ENCODE measurements at places on chromosomes 7 and 10.

DNA sequence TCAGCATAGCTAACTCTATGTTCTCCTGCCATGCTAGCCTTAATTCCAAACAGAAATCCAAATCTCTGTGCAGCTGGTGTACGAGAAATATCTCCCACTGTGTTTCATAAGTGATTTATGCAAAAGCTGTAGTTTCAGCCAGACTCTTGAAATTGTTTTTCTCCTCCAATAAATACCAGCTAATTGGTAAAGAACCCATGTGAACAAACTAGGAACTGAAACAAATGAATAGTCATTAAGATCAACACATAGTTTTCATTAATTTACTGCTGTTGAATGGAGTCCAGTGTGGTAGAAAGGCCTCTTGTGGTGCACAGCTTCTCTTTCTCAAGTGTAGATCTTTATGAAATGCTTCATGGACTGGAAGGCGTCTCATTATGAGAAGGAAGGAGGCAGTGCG lies 18.4 kb downstream of the PPP1R17 start:
- no peak for DNase-seq

DNA sequence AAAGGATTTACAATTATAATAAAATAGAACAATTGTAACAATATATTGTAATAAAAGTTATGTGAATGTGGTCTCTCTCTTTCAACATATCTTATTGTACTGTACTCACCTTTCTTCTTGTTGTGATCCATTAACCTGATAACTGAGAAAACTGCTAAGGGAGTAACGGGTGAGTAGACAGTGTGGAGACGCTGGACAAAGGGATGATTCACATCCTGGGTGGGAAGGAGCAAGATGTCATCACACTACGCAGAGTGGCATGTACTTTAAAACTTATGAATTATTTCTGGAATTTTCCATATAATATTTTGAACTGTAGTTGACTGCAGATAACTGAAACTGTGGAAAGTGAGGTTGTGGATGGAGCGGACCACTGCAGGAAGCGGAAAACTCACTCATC lies 91.2 kb upstream of the PLPP4 start:
- no peak for DNase-seq

- no peak for DNase-seq
Observed at GRCh38 chr10:36721871-36722270, 403.5 kb upstream of the ANKRD30A start.

GRCh38 chr7:18337048-18337809 lies 158.3 kb upstream of the HDAC9 start:
- DNase-seq: no peak

GRCh38 chr7:81845744-81846241 lies 75.9 kb upstream of the HGF start:
- DNase-seq: peak; percentile 18

DNA sequence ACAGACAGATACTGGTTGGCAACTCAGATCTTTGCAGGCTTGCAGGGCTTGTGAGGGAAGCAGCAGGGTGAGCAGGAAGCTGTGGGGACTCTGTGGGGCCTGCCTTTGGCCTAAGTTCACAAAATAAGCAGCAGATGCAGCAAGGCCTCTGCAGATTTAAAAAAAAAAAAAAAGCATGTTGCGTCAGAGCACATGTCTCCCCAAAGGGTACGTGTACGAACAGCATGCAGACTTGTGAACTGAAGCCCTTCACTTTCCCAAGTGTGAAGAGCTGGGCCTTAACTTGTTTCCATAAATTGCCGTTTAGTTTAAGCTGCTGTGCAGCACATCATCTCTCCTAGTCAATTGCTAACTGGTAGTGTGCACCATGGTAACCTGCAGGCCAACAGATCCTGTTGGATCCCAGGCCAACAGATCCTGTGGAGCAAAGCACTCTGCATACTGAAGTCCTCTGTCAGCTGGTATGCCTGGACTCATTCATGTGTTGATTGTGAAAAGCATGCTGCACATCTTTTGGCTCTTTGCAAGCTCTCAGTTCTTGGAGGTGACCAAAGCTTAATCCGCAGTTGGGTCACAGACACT lies 10.8 kb upstream of the XPNPEP1 start:
- DNase-seq: no peak

DNA sequence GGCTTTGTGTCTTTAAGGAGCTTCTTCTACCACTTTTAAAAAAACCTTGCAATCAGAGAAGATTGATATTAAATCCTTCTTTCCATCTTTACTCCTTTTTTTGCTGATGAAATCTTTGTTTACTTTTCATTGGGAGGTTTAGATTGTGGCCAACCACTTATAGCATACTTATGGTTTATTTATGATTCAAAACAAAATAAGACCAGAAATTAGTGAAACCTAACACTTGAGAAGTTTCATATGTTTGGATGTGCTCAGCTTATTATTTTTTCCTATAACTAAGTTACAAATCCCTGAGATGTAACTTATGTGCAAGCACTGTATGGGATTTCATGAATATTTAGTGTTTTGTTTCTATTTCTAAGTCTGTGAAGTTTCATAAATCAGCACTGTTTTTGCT lies 13.5 kb upstream of the PRPS1L1 start:
- DNase-seq: no peak

GRCh38 chr10:21191512-21191911 lies 294.4 kb upstream of the NEBL start:
- no peak for DNase-seq

DNA sequence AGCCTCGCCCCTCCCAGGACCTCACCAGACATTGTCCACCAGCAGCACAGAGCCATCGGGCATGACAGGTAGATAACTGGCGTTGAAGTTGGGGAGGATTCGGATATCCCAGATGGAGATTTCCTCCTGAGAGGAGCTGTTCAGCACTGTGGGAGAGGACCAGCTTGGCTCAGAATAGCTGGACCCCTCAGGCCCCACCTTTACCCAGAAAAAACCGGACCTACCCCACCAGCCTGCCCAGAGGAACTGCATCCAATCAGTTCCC lies 1.5 kb downstream of the TRAPPC14 start:
- DNase-seq: no peak

GRCh38 chr10:10528563-10528910 lies 489.1 kb upstream of the CELF2 start:
- no peak for DNase-seq

DNA sequence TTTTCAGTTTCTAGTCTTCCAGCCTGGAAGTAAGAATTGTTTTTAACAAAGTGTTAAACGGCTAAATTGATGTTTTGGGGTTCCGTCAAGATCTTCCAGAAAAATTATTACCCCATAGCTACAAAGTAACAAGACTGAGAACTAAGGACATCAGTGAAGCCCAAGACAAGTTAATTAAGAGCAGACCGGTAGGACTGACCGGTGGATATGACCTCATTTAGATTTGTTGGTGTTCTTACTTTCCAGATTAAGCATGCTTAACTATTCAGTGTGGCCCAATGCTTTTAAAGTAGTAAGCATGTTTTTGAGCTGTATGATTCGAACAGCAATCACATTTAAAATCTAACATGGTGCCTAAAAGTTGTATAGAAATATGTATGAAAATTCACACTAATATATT lies 73.1 kb upstream of the RPA3 start:
- DNase-seq: no peak

DNA sequence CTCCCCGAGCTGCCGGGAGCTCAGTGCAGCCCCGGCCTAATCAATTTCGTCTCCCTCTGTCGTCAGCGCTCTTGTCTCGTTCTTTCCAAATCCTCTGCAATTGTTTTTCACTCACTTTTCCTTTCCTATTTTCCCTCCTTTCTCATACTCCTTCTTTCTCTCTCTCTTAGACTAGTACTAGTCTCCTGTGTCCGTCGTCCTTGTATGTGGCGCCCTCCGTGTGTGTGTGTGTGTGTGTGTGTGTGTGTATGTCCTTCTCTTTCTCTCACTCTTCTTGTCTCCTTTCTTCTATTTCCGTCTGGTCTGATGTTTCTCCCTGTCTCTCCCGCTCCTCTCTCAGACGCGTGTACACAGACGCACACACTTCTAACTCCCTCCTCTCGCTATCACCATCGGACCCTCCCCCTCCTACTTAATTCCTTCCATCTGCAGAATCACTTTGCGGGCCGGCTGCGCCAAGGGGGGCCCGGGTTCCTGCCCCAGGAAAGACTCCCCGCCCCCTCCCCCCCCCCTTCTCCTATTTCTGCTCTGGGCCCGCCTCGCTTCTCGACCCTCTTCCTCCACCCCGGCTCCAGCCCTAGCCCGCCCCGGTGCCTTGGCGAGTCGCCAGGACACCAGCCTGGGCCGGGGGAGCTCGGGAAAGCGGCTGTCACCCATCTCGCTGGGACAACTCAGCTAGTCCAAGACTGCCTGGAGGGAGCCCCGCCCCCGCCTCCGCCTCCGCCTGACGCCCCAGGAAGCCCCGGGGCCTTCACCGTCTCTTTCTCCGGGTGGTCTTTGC lies 743 bp upstream of the ZCCHC24 start:
- peak; percentile 63 for DNase-seq

DNA sequence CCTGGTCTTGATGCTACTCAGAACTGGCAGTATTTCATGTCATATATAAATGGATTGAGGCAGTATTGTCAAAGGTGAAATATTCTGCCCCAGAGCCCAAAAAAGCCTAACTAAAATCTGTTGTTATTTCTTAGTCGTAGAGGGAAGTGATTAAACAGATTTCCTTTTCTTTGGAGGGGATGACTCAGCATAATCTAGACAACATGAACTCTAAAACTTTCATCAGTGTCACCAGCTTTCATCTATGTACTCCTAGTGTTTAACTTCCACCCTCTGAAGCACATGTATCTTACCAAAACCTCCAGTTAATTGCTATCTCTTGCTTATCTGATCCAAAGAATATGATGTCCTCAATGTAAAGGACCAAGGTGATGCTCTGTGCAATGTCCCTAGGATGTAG lies 97.1 kb upstream of the ARID5B start:
- DNase-seq: no peak

DNA sequence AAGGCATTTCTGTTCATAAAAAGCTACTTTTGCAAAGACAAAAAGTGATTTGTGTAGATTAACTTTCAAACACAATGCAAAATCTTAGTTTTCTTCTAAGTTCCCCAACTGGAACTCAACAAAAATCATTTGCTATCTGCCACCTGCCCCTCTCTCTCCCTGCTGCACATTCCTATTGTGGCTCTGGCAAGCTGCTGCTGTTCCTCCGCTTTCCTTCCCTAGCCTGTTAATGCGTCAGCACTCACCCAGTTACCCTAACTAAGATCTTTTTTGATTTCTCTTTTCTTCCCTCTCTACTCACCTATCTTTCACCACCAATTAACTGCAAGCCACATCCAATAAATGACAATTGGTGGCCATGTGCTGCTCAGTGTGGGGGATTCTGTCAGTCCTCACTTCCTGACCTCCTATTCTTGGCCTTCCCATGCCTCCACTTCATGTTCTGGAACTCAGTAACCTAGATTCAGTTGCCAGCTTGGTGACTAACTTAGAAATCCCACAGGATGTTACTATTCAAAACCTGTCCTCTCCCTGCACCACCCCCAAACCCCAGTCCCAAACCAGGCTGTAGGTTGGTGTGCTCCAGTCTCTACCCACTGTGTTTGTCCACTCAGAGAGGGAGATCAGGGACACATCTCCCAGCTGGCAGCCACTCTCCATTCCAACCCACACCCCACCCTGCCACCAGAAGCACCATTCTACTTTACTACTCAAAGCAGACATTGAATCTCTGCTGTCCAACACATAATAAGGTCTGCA lies 140.2 kb upstream of the CTTNBP2 start:
- no peak for DNase-seq

- peak; percentile 85 for DNase-seq
Observed at GRCh38 chr10:21732067-21732772, 198.2 kb downstream of the MLLT10 start.

GRCh38 chr7:151080067-151080521 lies 515 bp downstream of the FASTK start:
- DNase-seq: no peak

DNA sequence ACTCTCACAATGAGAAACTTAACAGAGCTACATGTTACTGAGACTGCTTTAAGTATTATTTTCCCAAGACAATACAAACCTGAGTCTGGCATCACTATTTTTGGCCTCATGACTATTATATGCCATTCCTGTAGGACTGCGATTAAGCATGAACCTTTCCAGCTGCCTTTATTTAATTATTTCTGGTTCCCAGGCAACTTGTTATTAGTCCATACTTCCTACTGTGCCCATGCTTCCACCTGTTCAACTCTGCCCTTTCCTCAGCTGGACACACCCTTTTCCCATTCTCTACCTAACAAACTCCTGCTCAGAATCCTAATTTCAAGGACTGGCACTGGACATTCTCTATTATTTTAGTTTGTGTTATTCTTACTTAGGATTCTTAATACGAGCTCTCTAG lies 8.1 kb upstream of the CROT start:
- no peak for DNase-seq

DNA sequence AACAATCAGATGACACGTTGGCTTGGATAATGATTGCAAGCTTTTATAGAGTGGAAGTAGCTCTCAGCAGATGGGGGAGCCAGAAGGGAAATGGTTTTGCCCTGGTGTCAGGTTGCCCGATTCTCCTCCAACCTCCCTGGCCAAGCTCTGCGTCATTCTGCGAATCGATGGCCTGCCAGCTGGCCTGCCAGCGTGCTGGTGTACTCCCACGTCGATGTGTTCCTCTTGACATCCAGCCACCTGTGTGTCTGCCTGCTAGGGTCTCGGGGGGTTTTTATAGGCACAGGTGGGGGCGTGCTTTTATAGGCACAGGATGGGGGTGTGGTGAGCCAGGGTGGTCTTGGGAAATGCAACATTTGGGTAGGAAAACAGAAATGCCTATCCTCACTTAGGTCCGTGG lies 4.6 kb downstream of the NET1 start:
- DNase-seq: no peak

DNA sequence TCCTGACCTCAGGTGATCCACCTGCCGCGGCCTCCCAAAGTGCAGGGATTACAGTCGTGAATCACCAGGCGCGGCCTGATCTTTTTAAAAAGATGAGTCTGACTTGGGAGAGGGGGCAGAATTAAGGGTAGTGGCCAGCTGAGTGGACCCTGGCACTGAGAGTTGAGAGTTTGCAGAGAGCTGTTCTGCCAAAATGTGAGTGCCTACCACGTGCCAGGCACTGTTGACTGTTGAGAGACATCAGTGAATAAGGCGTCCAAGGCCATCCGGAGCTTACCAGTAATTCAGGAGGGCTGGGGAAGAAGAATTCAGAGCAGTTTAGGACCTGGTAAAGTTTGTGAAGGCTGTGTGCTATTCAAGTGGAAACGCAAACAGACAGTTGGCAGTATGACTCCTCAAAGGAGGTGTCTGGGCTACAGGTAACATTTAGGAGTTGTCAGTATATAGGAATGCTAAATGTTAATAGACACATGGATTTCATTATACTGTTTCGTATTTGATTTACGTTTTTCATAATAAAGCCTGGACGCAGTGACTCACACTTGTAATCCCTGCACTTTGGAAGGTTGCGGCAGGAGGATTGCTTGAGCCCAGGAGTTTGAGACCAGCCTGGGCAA lies 1.5 kb downstream of the NIPSNAP2 start:
- no peak for DNase-seq

- DNase-seq: peak; percentile 40
Observed at GRCh38 chr10:120897343-120897742, 46.2 kb downstream of the WDR11 start.

DNA sequence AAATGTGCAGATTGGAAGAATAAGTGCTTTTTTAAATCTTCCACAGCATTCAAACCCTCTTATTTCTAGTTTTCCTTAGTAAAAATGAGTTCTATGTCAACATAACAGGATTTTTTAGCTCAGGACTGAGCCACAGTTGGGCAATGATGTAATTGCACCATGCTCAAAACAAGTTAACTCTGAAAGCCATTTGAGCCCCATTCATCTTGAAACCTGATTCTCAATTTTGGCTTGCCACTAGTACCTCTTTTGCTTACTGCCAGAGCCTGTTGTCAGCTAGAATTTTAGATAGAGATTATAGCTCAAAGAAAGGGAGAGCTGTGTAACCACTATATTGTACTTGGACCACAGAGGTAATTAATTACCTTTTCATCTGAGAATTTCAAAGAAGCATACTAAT lies 1028.5 kb upstream of the PHF14 start:
- no peak for DNase-seq

GRCh38 chr7:17984288-17984687 lies 43.4 kb downstream of the PRPS1L1 start:
- no peak for DNase-seq

Measured in retina (tissue), 1 donor.